ENCODE measurements at places on chromosomes 3 and 15.
A peak's percentile ranks its signal among the peaks of the same experiment; 100 is the strongest.

- peak; percentile 55 for DNase-seq
Observed at GRCh38 chr3:14261229-14261628, 82.6 kb downstream of the LSM3 start.

DNA sequence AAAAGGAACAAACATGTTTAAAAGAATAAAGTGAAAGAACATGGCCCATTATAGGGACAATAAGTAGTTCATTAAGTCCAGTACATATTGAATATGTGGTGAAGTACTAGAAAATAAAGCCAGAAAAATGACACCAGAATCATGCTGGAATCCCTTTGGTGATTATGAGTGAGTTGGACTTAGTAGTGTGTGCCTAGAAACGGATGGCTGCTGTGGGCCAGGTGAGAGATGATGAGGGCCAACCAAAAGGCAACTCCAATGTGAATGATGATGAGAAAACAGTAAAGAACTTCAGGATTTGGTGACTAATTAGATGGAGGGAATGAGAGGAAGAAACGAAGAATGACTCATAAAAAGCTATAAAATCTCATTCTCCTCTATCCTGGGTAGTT is 3.3 kb downstream of the CRYGS start:
- DNase-seq = no peak

DNA sequence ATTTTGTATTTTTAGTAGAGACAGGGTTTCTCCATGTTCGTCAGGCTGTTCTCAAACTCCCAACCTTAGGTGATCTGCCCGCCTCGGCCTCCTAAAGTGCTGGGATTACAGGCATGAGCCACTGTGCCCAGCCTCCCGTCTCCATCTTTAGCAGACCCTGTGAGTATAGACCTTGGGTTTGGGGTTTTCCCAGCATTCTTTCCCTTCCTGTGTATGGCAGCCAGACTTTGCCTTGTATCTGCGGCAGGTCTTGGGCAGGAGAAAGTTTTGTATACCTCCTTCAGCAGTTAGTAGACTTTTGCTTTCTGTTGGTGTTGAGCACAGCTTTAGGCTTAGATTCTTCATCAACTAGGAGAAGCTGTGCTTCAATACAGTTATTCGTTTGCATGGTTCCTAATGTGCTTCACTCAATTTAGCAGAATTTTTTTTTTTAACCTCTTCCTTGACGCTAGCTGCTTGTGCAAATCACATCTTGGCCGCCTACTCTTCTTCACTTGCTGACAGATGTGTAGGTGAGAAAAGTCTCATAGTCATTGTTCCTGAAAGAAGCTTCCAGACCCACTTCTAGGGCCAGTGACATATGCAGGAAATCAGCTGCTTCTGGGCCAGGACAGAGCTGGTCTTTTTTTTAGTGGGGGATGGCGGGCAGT is 38.4 kb downstream of the MAP2K1 start:
- no peak for DNase-seq

DNA sequence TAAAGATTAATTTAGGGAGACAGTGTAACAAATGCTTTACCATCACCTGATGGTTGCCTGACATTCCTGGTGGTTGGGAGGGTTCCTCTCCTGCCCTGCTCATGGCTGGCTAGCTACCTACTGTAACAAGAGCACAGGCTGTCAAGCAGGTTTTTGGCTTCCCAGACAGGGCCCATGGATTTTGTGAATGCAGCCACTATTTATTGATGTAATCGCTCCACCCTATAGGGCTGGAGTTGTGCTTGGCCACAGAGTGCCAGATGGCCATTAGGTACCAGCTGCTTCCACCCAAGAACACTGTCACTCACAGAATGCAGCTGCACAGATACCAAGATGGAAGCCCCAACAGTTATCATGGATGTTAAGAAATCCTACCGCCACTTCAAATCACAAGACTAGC is 31.0 kb upstream of the KLHL25 start:
- DNase-seq = no peak

DNA sequence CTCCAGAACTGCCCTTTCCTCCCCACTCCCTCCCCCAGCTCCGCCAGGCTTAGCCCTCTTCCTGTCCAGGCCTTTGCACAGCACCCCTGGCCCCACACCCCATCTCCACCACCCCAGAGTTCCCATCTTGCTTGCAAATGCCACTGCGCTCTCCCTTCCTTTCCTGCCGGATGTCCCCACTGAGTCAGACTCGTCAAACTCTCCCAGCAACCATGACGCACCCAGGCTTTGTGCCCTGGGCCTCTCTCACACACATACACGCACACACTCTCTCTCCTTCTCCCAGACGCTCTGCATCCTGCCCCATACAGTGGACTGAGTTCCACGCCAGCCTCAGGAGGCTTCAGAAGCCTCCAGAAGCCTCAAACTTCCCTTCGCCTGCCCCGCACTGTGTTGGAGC is 2.8 kb upstream of the CCDC9B start:
- no peak for DNase-seq

GRCh38 chr15:44532689-44533088 is 4.3 kb upstream of the EIF3J start:
- no peak for DNase-seq

DNA sequence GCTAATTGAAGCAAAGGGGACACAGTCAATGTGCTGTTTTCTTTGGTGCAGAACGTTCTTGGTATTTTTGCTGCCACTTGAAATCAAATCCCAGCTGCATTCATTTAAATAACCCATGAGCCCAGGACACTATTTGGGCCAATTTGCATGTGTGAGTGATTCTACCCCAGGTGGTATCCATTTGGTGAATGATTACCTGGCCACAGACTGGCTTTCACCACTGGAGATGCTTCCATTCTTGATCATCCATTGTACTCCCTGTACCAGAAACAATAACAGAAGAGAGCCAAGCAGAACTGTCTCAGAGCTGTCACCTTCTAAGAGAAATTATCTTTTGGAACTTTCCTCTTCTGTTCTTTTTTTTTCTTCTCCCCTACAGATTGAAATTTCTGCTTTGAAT is 139.7 kb upstream of the RARB start:
- DNase-seq = no peak

DNA sequence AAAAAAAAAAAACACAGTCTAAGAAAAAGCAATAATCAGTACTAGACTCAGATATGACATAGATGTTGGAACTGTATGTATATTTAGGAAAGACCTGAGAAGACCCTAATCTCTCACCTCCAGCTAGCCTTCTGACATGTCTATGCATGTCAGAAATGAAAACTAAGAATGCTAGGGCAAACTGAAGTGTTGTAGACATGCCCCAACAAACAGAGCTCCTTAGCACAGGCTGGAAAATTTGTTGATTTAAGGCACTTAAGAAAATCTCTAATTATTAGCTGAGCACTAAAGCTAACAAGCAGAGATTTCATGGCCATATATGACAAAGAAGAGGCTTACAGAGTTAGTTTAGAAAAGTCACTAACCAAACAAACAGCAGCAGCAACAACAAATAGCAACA is 45.5 kb upstream of the PRSS50 start:
- DNase-seq = no peak

DNA sequence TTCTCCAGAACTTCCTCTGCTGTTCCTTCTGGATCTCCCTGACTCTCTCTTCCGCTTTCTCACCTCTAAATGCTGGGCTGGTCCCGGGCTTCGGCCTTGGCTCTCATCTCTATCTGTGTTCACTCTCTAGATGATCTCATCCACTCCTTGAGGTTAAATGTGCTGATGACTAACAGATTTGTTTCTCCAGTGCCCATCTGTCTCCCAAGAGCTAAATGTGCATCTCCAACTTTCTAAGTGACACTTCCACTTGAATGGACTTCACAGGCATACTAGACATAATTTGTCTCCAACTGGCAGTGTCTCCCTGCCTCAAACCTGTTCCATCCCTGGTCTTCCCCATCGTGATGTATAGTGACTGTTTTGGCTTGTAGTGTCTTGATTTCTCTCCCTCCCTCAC is 95.3 kb downstream of the ITPR1 start:
- DNase-seq = no peak

- DNase-seq = no peak
Observed at GRCh38 chr3:119069725-119070124, 35.1 kb upstream of the IGSF11 start.

- peak; percentile 51 for DNase-seq
Observed at GRCh38 chr3:12875857-12876836, 34.8 kb upstream of the RPL32 start.

- no peak for DNase-seq
Observed at GRCh38 chr3:78666470-78666800, 1101.4 kb downstream of the ROBO1 start.

DNA sequence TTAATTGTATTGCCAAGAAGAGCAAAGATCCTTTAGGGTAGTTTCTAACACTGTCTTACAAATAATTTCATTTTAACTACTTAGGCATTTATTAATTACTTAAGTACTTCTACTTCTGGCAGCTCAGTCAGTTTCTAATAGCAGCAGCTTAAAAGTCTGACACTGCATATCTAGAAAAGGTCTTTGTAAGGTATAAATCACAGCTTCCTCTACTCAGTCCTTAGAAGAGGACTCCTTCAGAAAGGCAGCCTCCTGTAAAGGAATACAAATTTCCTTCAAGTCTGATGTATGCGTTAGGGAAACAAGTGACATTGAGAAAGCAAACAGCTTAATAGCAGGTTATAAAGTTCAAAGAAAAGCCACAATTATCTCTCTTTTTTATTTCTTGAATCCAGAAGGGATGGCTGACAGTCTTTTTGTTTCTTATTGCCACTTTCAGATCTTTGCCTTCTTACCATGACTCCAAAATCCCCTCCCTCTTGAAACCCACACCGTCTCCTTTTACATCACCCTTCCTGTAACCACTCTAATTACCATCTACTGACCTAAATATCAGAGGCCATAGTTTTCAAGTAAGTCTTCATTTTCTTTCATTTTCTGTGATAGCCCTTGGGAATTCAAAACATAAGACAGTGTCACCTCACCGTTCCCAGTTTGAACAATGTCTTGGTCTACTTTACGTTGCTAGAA is 109.5 kb downstream of the CGGBP1 start:
- DNase-seq = no peak

DNA sequence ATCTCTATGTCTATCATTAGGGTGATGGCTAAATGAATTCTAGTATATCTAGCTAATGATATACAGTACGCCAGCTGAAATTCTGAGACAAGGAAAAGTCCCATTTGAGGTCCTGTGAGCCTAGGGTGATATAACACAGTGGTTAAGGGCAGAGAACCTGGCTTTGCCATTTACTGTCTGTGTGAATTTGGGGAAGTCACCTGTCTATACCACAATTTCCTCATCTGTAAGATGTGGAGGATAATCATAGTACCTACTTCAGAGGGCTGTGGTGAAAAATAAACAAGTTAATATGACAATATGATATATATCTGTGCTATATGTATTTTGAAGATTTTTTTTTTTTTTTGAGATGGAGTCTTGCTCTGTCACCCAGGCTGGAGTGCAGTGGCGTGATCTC is 9.8 kb upstream of the ANKDD1A start:
- peak; percentile 47 for DNase-seq

GRCh38 chr3:96700322-96701315 is 113.8 kb upstream of the EPHA6 start:
- DNase-seq = no peak

GRCh38 chr3:172965256-172965655 is 175.8 kb downstream of the SPATA16 start:
- no peak for DNase-seq

DNA sequence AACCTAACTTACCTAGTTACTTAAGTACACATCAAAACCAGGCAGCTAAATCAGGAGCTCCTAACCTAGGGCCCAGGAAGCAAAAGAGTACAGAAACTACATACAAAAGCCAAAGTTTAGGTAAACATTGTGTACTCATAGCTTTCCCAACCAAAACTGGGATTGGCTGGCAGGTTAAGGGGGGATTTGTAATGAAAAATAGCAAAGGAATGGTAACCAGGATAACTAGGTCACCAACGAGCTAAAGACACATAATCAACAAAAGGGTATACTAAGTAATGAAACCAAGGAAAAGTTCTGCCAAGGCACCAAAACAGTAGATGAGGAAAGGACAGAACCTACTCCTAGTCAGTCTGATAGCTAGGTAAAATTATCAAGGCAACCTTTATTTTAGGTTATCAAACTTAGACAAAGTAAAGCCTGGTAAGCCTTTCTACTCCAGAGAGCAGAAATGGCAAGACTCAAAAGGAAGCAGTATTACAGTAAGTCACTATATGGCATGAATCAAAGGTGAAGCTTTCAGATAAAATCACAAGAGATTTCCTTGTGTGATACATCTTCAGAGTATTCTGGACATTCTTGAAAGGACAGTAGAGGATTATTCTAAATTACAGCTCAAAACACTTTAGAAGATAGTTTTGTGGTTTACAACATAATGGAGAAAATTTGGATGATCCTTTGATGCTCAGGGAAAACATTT is 10.2 kb downstream of the TRA2B start:
- DNase-seq = no peak

GRCh38 chr3:174581558-174581957 is 277.6 kb upstream of the NAALADL2 start:
- DNase-seq = no peak

DNA sequence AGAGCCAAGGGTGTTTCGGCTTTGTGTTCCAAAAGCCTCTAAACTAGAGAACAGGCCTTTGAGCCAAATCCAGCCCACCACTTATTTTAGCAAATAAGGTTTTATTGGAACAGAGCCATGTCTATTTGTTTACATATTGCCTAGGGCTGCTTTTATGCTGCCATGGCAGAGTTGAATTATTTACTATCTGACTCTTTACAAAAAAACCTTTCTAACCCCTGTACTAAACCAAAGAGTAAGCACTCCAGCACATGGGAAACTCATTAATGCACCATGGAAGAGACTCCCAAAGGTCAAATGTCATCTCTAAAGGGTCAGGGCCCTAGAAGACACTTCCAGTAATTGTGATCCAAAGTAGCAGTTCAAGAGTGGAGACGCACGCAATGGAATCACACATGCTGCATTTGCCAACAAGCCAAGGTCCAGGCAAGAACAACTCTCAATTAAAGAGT is 22.3 kb downstream of the OSBPL10 start:
- DNase-seq = no peak

DNA sequence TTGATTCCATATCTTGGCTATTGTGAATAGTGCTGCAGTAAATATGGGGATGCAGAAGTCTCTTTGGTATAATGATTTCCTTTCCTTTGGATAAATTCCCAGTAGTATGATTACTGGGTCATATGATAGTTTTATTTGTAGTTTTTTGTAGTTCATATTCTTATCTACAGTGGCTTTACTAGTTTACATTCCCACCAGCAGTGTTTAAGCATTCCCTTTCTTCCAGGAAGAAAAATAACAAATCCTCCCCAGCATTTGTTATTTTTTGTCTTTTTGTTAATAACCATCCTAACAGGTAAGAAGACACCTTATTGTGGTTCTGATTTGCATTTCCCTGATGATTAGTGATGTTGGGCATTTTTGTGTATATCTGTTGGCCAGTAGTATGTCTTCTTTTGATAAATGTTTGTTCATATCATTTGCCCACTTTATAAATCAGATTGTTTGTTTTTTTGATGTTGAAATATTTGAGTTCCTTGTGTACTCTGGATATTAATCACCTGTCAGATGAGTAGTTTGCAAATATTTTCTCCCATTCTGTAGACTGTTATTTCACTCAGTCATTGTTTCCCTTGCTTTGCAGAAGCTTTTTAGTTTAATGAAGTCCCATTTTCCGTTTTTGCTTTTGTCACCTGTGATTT is 163.3 kb upstream of the THRB start:
- DNase-seq = no peak
